AG09309 (cell line): ENCODE measurements at places on chromosomes 1 and 21.

GRCh38 chr1:208233978-208234377 lies 10.2 kb downstream of the PLXNA2 start:
- DNase-seq, result no peak

DNA sequence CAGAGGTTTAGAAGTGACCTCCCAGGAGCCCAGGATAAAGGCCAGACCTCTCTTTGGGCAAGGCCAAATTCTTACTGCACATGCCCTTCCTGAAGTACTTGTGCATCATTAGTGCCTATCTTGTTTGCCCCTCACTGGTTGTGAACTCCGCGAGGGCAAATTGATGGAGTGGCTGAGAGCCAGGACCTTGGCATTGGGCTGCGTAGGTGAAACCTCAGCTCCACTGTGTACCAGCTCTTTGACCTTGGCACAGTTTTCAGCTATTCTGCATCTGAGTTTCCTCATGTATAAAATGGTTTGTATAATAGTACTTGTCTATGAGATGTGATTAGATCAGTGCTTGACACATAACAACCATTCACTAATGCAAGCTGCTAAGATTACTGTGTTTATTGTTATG lies 11.5 kb downstream of the OTUD3 start:
- DNase-seq, result no peak

- no peak for DNase-seq
Measured at GRCh38 chr1:37692834-37693175, 489 bp downstream of the CDCA8 start.

DNA sequence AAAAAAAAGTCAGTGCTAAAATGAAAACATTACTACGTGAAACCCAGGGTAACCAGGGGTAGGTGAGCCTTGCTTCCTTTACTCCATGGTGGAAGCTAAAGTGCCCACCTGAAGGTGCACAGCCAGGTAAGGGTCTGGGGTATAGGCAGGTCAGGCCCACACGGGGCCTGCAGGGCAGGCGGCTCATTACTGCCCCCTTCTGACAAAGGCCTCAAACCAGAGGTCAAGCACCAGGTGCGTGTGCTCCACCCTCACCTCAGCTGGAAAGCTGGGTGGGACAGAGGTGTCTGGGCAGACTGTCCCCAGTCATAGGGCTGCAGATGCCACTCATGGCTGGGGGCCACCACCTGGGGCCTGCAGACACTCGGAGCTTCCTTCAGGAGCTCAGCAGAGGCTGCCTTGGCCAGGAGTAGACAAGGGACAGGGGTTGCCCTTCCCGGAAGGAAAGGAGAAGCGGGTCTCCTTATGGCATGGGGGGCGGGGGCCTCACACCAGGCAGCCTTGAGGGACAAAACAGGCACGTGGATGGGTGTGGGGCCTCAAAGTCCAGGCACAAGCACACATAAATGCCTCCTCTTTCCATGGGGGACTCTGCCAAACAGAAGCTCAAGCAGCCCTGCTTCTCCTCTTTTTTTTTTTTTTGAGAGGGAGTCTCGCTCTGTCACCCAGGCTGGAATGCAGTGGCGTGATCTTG lies 36.2 kb downstream of the ACOT7 start:
- DNase-seq, result no peak

DNA sequence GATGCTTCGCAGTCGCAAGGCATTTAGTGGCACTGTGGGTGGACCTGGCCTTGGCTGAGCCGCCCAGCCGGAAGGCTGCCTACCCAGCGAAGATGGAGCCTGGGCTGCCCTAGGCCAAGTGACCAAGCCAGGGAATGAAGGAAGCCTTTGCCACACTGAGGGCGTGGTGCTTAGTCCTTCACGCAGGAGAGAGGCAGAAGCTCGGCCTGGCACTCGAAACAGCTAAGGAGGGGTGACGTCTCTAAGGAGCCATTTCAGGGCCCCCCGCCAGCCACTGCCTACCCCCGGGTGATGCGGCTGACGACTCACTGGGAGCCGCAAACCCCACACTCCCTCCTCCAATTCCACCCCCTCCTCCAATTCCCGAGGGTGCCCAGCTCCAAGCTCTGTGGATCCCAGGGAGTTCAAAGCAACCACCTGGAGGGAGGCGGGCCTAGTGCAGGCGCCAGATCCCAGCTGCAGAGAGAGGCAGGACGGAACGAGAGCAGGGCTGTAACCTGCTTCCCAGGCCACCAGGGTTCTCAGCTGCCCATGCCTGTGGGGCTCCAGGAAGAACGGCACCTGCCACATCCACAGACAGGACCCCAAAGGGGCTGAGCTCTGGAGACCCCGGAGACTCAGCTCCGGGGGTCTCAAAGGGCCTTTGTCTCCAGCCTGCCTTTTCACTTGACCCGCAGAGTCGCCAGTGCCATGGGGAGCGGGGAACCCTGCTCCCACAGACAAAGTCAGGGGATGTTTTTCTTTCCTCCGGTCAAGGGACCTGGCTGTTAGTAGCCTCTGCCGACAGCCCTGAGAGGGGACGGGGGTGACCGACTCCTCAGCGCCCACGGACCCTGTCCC lies 75.8 kb downstream of the ARHGEF16 start:
- no peak for DNase-seq

- DNase-seq, result no peak
Measured at GRCh38 chr1:163674236-163674635, 352.5 kb downstream of the NUF2 start.

DNA sequence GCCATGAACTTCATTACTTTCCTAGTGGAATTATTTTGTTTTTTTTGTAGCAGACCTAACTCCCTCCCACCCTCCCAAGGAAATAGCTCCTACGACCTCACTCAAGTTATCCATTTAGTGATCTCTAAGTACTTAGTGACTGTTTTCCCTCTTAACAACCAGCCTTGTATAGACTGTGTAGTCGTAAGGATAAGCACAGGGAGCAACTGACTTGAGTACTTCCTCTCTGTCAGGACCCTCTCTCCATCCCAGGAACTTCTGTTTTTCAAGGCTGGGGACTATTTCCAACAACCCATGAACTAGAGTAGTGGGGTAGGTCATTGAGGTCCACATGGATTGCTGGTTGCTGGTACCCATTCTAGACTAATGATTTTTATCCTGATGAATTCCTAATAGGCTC lies 1.9 kb downstream of the AGO1 start:
- no peak for DNase-seq
